ENCODE measurements at places on chromosomes 3 and 15.
A peak's percentile ranks its signal among the peaks of the same experiment; 100 is the strongest.

DNA sequence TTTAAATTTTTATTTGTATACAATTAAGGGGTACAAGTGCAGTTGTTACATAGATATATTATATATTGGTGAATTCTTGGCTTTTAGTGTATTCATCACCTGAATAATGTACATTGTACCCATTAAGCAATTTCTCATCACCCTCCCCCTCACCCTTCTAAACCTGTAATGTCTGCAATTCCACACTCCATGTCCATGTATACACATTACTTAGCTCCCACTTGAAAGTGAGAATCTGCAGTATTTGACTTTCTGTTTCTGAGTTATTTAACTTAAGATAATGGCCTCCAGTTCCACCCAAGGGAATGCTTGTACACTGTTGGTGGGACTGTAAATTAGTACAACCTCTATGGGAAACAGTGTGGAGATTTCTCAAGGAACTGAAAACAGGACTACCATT is 383.2 kb upstream of the KCNMB2 start:
- no peak for DNase-seq

GRCh38 chr15:80154336-80154735 is 1.5 kb downstream of the FAH start:
- DNase-seq, result no peak

DNA sequence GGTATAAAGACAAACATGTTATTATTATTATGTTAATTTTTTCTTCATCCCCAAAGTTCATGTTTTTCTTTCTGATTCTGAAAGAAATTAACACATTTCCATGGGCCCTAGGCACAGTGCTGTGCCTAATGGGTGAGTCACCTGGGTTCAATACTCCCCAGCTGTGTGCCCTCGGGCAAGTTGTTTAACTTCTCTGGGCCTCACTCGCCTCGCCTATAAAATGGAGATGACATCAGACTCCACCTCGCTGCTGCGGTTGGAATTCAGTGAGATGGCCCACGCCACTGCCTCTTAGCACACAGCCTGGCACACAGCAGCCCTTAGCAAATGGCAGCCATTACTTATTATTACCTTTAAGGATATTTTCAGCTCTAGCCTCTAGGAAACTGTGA is 22.6 kb downstream of the DNASE1L3 start:
- no peak for DNase-seq

- DNase-seq, result no peak
Measured at GRCh38 chr3:194339356-194339755, 11.8 kb downstream of the CPN2 start.

DNA sequence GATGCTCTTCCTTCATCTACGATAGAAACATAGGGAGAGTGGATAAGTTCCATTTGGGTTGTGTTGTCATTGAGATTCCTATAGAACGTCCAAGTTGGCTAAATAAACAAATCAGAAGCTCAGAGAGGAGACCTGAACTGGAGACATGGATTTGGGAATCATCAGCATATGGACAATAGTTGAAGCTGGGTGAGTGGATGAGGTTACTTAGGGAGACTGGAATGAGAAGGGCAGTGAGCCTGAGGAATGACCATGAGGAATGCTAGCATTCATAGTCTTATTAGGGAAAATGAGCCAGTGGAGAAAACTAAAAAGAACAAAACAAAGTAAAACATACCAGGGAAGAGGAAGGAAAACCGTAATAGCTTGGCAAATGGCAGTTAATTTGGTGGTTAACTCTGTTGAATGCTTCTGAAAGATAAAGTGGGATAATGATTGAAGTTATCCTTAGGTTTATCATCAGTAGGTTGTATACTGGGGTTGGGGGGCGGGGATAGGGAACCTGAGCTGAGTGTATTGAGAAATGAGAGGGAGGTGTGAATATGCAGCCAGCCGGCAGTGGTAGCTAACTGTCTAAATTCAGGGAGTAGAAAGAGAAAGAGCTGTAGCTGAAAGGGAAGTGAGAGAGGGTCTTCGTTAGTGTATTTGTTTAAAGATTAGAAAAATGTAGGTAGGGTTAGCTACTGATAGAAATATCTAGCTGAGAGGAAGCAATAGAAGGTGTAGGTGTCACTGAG is 74.6 kb downstream of the ARHGEF26 start:
- no peak for DNase-seq

DNA sequence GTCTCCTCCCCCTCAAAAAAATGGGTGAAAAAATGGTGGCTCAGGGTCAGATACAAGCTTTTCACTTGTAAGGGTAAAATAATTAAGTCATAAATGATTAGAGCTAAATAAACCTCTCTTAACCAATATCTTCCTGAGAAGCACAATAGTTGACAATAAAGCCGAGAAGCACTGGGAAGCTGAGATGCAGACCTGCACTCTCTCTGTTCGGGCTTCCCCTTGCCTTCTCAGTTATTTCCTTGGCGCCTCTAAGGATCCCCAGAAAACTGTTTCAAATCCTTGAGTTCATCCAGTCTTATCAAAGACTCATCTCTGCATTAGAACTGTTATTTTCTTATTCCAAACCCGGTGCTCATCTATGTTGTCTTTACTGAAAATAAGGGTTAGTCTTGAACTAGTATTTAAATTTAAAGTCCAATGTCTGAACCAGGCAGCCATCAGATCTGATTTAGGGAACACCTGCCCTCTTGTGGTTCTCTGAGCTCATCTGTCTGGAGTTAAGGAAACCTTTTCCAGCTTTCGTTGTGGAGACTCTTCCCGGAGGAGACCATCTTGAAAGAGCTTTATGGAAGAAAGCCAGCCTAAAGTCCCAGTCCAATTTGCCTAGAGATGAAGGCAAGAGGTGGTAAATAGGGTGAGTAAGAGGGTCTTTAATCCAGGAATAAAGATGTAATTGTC is 256.4 kb upstream of the MCTP2 start:
- peak; percentile 53 for DNase-seq

GRCh38 chr15:62617741-62618140 is 424.8 kb upstream of the TPM1 start:
- DNase-seq, result no peak

GRCh38 chr3:143035466-143036211 is 34.3 kb downstream of the U2SURP start:
- peak; percentile 19 for DNase-seq

DNA sequence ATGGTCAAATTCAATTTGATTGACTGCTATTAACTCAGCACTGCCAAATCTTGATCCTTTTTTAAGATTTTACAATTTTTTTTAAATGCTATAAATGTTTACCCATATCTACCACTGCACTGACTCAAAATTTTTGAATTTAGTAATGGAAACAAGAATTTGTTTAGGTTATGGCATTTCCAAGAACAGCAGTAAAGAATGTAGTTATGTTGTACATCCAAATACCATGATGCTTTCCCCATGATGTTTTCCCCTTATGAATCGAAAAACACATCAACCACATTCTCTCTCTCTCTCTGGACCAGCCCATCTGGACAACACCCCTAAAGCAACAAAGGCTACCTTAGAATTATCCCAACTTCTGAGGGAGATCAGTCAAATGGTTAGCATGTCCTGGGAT is 14.2 kb downstream of the CHRM5 start:
- DNase-seq, result no peak

GRCh38 chr3:171622126-171622525 is 161.9 kb upstream of the TNIK start:
- DNase-seq, result no peak

DNA sequence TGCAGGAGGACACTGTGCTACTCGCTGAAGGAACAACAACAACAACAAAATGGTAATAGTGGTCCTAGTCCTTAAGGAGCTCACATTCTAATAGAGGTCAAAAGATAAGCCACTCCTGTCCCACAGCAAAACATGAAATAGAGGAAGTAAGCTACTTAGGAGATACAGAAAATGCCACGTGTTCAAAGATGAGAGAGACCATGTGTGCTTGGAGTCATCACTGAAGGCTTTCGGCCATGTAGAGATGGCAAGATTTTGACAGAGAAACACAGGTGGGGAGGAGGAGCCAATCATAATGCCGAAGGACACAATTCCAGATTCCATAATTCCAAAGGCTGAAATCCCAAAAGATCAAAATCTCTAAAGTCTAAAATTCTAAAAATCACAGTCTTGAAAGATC is 24.8 kb upstream of the RIOX2 start:
- no peak for DNase-seq

DNA sequence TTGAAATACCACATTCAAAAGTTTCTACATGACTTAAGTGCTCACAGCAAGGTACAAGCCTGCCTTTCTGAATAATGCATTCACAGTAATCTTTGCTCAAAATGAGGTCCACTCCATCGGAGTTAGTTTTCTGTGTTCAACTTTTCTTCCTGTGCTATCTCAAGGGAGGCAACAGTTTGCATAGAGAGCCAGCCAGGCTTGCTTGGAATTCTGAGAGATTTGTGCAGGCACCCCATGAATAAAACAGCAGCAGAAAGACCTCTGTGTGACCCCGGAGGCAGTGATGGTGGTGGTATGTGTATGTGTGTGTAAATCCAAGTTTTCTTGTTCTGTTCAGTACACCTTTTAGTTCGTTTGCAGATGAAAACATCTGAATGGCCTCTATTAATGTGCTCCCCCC is 124.0 kb downstream of the ADAMTS9 start:
- DNase-seq, result peak; percentile 21

GRCh38 chr15:91946581-91947292 is 93.2 kb downstream of the SLCO3A1 start:
- no peak for DNase-seq

GRCh38 chr3:10594915-10595314 is 89.5 kb upstream of the ATP2B2 start:
- peak; percentile 65 for DNase-seq

- no peak for DNase-seq
Measured at GRCh38 chr3:157844800-157845565, 261.2 kb downstream of the SHOX2 start.

DNA sequence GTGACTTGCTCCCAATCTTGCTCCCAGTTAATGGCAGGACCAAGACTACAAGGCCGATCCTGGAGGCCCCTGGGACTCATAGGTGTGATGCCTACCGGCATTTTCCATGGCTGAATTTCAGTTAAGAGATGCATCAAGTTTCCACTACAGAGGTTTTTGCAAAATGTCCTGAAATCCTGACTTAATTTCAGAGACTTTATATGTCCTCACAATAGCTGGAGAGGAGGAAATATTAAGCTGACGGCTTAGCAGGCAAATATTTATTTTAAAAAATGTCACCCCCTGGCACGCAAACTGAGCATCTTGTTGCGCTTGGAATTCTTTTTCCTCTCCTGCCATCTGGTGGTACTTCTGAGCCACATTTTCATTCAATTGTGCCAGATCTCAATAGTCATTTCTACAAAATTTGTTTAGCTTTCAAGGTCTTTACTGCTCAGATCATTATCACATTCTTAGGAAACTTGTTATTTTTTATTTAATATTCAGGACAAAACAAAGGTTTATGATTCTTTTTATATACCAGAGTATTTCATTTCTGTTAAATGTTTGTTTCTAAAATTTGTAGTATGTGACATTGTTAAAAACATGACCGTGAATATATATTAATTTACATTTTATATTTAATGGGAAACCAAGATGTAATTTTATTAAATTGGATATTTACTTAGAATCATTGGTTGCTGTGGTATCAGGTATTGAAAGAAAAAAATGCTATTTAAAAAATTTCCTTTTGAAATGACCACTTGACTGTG is 189.2 kb upstream of the THRB start:
- DNase-seq, result peak; percentile 66

- no peak for DNase-seq
Measured at GRCh38 chr3:48107227-48107626, 81.0 kb downstream of the CDC25A start.

DNA sequence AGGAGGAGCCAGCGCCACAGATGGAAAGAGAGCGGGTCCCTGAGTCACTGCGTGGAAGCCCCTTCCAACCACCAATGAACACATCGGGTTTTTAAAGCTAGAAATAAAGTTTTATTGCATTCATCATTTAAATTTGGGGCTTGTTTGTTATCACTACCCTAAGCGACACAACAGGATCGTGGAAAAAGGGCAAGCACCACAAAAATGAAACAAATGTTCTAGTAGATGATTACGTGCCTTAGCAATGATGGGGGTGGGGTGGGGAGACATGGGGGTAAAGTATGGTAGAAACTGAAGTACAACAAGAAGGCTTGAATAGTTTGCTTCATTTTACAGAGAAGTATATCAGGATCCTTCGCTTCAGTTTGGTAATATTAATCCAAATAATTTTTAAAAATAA is 221.6 kb upstream of the ATP10A start:
- DNase-seq, result no peak
